ENCODE measurements at places on chromosomes 7 and 10.

DNA sequence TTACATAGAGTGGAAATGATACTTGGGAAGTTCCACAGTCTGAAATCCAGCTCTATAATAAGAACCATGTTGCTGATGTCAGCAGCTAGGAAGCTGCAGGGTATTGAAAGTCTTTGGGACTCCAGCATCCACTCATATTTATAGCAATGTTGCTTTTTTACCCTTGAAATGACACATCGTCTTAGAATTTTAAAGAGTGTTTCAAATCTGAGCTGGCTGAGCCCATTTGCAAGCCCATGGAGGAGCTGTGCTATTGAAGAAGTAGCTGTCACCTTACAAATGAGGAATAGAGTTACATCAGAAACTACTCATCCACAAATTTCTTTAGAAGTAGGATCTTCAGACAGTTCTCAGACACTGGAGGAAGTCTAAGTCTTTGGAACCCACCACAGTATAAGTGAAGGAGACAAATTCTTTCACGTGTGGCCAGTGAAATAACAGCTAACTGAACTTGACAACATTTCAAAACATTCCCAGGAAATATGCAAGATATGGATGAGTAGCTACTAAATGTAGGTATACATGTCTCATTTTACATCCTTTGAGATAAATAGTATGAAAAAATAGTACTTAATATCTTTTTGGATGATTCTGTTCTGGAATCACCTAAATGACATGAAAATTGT, 203.6 kb downstream of the ZNF365 start:
- DNase-seq = no peak

DNA sequence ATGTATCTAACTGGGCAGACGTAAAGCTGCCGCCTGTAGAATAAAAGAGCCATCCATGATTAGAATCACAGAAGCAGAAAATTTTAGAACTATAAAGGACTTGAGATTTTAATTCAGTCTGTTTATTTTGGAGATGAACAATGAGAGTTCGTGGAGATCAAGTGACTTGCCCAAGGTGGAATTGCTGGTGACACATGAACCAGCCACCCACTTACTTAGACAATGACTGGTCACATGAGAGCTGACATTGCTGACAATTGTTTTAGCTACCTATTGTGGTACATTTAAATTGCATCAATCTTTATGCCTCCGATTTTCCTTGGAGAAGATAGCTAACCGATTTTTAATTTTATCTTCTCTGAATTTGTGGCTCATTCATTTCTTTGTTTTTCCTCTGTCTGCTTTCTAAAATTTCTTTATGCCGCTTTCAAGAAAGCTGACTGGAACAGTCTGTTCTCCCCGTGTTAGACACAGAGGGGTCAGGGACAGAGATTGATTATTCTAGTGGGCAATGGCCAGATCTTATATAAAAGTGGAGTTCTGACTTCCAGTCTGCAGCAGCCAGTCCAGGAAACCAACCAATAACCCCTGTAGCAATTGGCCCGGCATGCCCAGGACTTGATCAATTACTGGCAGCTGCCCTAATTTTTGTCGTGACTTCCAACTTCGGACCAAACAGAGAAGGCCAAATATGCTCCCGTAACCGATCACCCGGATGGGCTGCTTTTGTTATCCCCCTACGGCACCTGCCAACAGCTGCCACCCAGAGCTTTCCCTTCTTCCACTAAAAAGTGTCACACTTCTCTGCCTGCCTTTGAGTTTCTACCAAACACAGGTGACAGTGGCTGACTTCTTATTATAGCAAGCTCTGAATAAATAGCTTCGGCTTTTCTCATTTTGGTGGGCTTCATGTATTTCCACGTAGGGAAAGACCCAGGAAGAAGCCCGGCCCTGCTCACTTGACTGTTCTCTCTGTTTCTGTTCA, 241.6 kb downstream of the CAMK1D start:
- DNase-seq = no peak

- DNase-seq = no peak
These were observed 65.3 kb downstream of the CUZD1 start for GRCh38 chr10:122780391-122780790.

DNA sequence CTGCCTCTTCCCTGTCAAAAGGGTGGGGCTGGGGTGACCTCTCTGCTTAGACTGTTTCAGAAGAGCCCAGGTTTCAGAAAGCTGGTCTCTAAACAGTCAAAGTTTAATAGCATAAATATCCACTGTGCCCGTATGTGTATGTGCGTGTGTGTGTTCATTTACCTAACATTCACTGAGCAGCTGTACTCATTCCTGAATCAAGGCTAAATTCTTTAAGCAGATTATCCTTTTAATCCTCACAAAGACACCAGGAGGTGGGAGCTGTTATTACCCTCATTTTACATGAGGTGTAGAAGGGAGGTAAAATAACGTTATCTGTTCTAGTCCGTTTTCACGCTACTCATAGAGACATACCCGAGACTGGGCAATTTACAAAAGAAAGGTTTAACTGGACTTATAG, 72.2 kb downstream of the RSU1 start:
- DNase-seq = no peak

- DNase-seq = no peak
These were observed 221.6 kb downstream of the STK31 start for GRCh38 chr7:23931633-23932032.

DNA sequence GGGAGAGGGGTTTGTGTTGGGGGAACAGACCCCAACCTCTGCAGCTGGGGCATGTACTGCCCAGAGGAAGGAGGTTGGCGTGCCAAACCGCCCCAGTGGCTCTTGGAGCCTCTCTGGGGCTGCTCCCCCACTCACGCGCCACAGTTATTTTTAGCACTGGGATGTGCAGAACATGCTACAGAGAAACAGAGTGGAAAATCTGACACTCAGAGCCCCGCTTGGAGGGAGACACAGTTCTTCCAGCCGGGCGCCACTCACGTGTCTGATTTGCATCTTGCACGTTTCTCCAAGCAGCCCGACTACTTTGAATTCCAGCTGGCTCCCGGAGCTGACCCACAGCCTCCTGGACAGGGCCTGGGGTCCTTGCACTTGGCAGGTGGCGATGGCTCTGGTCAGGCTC, 182.0 kb downstream of the RPS24 start:
- DNase-seq = no peak

DNA sequence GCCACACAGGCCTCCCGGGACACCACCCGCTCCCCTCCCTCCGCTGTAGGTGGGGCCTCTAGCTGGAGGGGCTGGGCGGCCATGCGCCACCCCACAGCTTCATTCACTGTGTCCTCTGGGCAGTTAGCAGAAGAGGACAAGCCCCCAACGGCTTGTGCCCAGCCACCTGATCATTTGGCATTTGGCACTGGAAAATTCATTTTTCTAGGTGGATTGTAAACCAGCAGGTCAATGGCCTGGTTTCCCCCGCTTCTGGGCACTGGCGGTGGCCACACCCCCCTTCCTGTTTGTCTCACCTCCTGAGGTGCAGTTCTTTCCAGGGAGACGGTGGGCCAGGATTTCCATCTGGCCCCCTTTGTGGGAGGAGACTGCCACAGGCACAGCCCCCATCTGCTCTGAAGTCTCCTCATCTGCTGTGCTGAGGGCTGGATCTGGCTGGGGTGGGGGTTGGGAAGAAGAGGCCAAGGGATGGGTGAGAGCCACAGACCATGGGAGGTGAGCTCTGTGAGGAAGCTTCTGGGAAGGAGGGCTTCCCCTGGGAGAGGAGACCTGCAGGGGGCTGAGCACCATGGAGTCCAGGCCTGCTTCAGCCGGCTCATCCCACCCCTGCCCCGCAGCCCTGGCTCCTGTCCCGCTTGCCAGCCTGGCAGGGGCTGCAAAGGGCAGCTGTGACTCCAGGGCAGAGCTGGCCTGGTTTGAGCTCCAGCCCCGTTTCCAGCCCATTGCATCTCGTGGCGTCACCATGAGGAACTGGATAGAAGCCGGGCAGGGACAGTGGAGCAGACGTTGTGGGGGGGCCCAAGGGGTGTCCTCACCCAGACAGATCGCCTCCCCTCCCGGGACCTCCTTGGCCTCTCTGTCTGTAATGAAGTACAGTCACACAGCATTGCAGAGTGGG, 40.1 kb upstream of the SLC29A3 start:
- no peak for DNase-seq

Data from stimulated activated CD4-positive, alpha-beta T cell treated with anti-CD3 and anti-CD28 coated beads, Interleukin-4, amount 100 ng/mL, for 1 hour (primary cell).